ENCODE measurements at places on chromosomes 16 and 17.

GRCh38 chr17:17216776-17217175 lies 10.6 kb upstream of the PLD6 start:
- no peak for DNase-seq

DNA sequence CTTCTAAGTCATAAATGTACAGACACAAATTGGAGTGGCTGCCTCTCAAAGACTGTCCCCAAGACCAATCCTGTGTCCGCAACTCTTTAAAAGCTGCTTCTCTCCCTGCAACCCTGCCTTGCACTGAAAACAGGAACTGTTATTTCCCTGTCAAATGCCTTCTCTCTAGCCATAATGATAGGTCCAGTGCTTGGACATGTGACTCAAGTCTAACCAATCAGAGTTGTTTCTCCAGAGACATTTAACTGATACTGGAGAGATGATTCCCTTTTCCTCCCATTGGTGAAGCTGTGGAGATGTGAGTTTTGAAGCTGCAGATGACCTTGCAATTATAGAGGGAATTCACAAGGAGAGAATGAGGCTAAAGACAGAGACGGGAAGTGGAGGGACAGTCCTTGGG lies 253.3 kb upstream of the CDH5 start:
- DNase-seq = no peak

- no peak for DNase-seq
Measured at GRCh38 chr16:89397331-89397861, 93.0 kb downstream of the ANKRD11 start.

DNA sequence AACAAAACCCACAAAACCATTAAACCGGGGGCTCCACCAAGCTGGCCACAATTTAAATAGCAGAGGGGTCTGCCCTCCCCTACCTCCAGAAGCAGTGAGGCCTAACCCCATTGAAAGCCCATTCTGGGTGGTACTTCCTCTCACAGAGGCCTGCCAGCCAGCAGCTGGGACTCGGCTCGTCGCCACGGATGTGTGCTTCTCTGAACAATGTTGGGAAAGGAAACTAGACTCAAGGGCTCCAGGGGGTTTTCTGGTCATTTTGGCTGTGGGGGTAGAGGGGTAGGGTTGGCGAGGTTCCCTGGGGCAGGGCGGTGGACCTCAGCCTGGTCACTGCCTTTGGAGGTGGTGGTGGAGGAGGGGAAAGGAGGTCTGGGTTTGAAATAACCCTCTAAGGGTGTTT lies 4.7 kb upstream of the PLCG2 start:
- no peak for DNase-seq

DNA sequence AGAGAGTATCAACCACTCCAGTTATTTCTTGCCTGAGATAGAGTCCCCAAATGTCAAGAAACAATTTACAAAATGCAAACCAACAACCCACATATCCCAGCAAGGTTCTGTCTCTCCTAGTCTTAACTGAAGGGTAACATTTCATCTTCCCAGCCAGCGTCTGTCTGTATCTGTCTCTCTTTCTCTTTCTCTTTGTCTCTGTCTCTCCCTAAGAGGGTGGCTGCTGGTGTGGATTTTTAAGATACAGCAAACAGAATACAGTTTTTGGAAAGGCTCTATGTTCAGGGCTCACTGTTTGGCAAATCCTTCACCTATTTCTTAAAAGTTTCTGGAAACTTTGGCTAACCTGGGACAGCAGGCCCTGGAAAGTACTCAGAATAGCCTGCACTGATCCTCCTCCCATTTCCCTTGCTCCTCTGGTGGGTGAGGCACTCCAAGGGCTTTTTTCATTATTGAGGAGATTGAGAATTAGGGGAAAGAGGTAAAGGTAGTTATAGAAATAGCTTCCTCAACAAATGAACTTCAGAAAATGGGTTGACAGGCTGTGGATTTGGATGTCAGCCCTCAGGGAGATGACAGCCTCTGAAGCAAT lies 6.2 kb downstream of the HOXB4 start:
- no peak for DNase-seq

- no peak for DNase-seq
Measured at GRCh38 chr17:78716814-78717393, 65.2 kb downstream of the CYTH1 start.

DNA sequence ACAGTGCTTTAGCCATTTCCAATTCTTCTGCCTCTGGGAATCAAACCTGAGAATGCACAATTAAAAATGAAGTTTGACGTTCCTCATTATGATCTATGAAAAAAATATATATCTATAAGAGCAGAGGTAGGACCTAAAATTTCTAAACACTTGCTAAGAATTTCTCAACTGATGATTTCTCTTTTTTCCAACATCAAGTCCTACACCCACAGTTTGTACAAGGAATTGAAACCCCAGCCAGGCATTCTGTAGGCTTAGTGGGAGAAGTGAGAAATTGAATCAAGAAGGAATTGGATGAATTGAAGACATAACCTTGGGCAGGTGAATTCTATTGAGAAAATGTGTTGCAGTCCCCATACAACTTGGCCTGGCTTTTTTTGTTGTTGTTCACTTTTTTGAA lies 2.7 kb downstream of the CACNG3 start:
- no peak for DNase-seq

DNA sequence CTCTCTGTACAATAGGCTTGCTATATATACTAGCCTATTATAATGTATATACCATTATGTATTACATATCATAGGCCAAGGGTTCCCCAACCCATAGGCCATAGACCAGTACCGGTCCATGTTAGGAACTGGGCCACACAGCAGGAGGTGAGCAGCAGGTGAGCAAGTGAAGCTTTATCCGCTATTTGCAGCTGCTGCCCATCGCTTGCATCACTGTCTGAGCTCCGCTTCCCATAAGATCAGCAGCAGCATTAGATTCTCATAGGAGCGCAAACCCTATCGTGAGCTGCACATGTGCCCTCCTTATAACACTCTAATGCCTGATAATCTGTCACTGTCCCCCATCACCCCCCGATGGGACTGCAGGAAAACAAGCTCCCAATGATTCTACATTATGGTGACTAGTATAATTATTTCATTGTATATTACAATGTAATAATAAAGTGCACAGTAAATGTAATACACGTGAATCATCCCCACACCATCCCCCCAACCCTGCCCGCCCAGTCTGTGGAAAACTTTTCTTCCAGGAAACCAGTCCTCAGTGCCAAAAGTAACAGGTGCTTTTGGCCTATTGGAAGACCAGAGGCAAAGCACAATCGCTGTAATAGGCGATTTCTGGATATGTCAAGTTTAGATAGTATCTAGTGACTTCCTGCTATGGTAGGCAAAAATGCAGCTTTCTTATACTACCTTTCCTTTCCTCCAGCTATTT lies 84.1 kb downstream of the MYH11 start:
- DNase-seq = no peak

- no peak for DNase-seq
Measured at GRCh38 chr17:17029938-17030337, 12.3 kb upstream of the MPRIP start.

DNA sequence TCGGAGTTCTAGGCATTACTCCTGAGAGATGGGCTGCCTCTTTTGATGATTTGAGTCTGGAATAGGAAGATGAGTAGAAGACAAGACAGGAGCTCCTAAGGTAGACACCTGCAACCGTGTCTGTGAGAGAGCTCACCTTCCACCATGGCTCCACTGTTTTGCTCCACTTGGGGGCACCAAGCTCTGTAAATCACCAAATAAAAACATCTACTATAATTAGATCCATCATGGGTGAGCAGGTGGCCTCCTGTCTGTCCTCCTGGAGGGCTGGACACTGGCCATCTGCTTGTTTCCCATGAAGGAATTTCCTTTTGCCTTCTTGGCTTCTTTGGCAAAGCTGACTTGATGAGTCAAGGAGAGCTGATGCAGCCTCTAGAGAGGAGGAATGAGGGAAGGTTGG lies 179.0 kb downstream of the HAPSTR1 start:
- no peak for DNase-seq

- no peak for DNase-seq
Measured at GRCh38 chr17:33183487-33184026, 109.5 kb downstream of the ASIC2 start.

DNA sequence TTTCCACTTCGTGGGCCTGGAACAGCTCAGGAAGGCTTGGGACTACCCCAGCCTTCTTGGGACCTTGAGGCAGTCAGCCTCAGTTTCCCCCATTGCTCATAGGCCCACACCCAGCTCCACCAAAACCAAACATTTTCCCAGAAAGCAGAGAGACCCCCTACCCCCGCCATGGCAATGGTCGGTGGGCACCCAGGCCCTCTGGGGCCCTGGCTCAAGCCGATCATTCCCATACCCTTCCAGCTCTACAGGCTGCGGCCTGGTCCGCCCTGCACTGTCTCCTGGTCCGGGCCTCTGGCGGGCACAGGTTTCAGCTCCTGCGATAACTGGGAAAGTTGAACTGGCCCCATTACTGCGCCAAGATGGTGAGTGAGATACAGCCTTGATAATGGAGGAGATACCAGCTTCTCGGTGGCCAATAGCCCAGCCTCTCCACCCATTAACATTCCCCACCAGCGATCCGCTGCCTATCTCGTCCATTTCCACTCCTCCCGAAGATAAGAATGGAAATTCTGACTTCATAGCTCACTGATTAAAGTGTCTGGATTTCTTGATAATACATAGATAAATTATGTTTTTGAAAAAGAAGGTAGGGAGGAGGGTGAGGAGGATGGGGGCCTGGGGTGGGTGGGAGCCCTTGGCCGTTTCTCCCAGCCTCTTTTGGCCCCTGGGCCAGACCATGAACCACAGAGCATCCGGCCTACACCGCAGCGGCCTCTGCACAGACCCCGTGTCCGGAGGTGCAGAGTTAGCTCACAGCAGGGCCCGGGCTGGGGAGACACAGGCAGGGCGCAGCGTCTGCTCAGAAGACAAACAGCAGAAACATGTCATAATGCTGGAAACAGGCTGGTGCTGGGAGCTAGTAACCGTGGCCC lies 11.6 kb downstream of the ZFPM1 start:
- DNase-seq = no peak

- DNase-seq = no peak
Measured at GRCh38 chr17:31726980-31727427, 132.0 kb downstream of the COPRS start.

DNA sequence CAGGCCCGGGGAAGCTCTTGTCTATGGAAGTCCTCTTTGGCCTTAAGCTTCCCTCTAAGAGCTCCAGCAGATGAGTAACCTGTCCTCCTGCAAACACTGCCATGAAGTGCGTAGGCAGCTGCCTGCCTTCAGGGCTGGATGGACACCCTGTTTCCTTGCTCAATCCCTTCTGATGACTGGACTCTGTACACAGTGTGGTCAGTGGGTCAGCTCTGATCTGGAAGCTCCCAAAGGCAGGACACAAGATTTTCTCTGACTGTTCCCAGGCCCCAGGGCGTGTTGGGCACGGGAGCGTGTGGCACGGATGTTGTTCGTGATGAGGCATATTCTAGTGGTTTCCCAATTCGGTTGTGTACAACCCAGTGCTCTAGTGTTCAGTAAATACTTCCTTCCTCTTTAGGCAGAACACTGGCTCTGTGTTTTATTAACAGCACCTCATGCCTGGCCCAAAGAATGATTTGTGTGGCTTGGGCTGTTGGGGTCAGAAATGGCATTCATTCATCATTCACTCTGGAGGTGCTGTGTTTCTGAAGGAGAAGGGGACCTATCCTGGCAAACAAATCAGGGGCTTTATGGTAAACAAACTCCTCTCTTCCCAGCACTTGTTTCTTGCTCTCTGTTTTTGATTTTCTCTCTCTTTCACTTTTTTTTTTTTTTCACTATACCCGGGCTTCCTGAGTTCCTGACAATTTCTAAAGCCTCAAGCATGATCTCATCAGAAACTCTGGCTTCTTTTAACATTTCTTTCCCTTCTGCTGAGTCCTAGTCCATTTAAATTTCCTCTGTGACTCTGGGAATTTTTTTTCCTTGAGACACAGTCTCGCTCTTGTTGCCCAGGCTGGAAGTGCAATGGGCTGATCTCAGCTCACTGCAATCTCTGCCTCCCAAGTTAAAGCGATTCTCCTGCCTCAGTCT lies 12.0 kb upstream of the RNF157 start:
- DNase-seq = no peak

- no peak for DNase-seq
Measured at GRCh38 chr16:14168146-14168545, 97.0 kb downstream of the MRTFB start.

DNA sequence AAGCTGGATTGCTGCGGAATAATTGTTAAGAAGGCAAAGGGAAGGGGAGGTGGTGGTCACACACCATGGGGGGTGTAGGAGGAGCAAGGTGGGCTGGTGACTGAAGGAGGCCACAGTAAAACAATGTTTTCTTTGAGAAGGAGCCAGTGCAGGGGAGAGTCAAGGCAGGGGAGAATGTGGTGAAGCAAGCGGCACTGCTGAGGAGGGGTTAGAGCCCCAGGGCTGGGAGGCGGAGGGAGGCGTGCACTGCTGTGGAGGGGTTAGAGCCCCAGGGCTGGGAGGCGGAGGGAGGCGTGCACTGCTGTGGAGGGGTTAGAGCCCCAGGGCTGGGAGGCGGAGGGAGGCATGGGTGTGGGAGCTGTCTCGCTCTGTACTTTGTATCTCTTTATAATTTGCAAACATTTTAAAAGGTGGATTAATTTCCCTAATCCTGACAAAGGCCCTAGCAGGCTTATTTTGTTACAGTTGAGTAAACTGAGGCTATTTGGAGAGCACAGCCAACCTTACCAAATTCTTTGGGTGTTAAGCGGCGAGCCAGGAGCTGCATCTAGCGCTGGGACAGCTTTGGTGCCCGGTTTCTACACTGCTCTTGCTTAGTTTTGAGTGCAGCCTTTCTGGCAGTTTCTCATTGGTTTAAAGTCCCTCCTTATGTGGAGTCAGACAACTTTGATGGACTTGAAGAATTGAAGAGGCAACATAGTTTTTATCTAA lies 20.9 kb downstream of the RPTOR start:
- no peak for DNase-seq

DNA sequence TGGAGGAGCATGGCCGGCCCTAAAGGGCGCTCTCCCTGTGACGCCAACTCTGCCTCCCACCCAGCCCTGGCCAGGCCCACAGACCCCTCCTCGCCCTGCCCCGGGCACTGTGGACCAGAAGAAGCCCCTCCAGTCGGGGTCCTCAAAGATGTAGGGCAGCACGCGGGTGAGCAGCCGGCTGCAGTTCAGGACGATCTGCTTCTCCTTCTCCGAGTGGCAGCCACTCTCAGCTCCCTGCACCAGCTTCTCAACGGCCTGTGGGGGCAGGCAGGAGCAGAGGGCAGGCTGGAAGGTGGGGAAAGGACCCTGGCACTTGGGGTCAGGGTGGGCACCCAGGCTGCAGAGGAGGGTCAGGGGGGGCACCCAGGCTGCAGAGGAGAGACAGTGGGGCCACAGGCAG lies 8.9 kb downstream of the HID1 start:
- DNase-seq = no peak

DNA sequence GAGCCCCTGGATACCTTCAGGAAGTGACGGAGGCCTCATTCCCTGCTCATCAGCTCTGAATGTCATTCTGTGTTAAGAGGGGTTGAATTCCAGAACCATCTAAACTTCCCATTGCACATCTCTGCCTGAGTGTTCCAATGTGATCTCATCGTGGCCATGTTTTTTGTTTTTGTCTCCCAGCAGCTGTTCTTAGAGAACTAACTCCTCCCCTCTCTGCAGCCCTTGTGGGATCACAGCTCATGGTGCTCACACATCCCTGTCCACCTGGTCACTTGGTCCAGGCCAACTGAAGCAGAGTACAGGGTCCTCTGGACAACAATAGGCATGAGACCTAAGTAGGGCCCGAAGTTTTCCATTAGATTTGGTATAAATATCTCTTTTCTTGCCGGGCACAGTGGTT lies 6.0 kb upstream of the SYT17 start:
- no peak for DNase-seq

GRCh38 chr17:62336527-62336926 lies 43.8 kb upstream of the EFCAB3 start:
- DNase-seq = no peak

Measured in GM12892 (cell line).